NCI-H187 treated with DMSO at 0.1 percent for 48 hours (cell line): ENCODE measurements at places on chromosomes 2 and 18.

DNA sequence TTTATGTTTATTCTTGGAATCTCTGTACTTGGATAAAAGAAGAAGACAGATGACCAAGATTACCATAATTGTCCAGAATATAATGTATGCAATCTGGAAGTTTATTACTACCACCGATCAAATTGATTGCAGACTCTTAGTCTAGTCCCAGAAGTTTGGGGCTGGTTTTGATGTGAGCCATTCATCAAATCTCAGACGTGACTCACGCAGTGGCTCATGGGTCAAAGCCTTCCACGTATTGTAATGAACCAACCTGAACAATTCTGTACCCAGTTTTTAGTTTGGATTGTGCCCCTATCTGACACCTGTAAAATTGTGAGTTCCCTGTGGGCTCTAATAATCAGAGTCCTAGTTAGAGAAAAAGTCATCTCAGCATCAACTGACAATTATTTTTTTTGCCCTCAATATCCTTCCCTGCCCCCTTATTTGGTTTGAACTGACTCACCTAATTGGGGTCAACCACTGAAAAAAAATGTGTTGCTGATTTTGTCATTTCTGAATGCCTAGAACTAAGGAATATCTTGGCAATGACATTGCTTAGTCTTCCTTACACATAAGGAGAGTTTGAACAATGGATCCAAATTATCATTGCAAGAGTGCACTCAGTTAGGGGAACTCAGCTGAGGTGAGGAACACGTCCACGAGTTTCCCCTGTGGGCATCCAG is 219.5 kb upstream of the NRP2 start:
- no peak for DNase-seq

DNA sequence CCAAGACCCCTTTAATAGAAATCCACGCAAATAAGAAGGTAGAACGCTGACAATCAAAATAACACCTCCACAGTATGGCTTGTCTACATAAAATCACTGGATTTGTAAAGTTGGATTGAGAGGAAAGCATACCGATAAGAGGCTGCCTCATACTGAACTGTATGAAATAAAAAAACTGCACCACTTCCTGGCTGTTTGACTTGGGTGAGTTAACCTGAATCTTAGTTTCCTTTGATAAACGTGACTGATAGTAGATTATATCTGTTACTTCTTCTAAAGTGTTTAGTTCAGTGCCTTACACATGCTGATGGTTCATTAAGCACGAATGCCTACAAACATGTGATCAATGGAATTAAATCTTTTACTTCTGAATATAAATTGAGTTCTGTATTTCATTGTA is 140.4 kb upstream of the RNF152 start:
- DNase-seq = no peak

GRCh38 chr2:105803773-105804172 is 59.1 kb downstream of the NCK2 start:
- DNase-seq = no peak

DNA sequence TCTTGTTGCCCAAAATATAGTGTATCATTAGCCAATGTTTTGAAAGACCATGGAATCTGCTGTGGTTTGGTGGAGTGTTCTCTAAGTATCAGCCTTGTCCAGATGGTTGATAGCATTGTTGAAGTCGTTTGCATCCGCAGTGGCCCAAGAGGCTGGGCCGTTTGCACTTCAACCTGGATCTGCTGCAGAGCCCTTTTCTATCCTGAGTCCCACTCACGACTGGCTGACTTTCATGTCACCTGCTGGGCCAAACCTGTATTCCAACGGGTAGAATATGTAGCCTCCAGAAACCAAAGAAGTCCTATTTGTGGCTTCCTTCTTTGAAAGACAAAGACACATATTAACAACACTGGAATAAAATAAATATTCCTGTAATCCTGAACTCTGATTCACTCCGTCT is 1154.1 kb downstream of the RPIA start:
- no peak for DNase-seq

DNA sequence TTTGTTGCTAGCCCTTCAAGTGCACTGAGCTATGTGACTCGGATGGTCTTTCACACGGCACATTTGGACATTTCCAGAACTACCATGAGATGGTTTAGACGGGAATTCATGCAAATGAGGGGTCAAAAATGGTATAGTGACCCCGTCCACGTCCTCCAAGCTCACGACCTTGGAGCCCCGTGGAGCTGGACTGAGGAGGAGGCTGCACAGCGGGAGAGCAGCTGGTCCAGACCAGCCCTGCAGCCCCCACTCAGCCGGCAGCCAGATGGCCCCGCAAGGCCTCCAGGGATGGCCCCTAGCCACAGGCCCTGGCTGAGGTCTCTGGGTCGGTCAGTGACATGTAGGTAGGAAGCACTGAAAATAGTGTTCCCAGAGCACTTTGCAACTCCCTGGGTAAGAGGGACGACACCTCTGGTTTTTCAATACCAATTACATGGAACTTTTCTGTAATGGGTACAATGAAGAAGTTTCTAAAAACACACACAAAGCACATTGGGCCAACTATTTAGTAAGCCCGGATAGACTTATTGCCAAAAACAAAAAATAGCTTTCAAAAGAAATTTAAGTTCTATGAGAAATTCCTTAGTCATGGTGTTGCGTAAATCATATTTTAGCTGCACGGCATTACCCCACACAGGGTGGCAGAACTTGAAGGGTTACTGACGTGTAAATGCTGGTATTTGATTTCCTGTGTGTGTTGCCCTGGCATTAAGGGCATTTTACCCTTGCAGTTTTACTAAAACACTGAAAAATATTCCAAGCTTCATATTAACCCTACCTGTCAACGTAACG is 88.8 kb downstream of the EPAS1 start:
- DNase-seq = no peak

DNA sequence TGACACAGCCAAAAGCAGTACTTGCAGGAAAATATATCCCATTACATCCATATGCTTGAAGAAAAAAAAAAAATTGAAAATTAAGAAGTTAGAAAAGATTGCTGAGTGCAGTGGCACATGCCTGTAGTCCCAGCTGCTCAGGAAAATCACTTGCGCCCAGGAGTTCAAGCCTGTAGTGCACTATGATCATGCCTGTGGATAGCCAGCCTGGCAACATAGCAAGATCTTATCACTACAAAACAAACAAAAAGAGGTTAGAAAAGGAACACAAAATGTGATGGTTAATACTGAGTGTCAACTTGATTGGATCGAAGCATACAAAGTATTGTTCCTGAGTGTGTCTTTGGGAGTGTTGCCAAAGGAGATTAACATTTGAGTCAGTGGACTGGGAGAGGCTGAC is 361.9 kb downstream of the NYAP2 start:
- DNase-seq = no peak

GRCh38 chr2:20111311-20112131 is 60.1 kb upstream of the LAPTM4A start:
- no peak for DNase-seq

DNA sequence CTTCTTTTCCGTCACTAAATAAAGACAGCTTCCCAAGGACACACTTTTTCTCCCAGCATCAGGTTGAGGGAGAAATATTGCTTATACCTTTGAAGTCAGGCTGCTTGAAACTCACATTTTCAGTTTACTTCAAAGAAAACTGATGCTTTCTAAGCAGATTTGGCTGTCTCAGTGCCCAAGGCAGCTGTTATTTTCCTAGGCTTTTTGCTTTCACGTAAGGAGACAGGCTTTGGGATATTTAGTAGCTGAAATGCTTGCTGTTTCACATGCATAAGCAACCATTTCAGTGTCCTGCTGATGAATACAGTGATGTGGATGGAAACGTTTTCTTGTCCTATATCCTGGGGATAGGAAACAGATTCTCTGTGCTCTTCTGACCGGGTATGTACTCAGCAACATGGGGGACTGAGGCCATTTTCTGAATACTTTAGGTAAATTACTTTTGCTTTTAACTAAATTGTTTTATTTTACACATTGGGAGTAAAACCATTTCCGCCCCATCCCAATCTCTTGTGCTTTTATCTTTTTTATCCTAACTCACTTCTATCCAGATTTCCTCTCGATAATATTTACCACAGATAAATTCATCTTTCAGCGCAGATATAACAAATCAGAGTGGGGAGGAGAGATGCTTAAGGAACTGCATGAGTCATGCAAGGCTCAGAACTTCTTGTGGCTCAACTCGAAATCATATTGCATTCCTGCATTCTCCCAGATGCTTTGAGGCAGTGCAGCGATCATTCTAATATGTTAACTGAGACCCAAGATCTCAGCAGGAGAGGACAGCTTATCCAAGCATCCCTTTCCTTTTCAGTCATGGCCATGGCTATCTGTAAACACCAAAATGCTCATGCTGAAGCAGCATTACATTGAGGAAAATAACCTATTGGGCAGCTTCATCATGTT is 22.2 kb downstream of the GALR1 start:
- DNase-seq = no peak

GRCh38 chr18:59428018-59428417 is 69.0 kb upstream of the LMAN1 start:
- no peak for DNase-seq

- DNase-seq = no peak
These were observed 300.9 kb downstream of the NBAS start for GRCh38 chr2:15260196-15260595.

DNA sequence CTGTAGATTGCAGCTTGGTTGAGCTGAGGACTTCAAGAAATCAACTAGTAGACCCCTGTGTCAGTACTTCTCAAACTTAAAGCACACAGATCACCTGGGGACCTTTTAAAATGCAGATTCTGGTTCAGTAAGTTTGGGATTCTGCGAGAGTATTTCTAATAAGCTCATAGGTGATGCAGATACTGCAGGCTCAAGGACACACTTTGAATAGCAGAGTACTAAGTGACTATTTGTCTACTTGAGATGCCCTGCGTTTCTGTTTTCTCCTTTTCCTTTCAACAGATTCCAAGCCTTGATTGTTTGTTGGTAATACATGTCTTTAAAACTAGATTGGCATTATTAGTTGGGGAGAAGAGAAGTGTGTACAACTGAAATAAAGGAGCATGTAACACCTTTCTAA is 6.7 kb downstream of the MIB1 start:
- DNase-seq = no peak

GRCh38 chr18:13577781-13578180 is 148.6 kb downstream of the FAM210A start:
- no peak for DNase-seq

GRCh38 chr2:55771612-55772011 is 78.0 kb upstream of the PNPT1 start:
- DNase-seq = no peak

DNA sequence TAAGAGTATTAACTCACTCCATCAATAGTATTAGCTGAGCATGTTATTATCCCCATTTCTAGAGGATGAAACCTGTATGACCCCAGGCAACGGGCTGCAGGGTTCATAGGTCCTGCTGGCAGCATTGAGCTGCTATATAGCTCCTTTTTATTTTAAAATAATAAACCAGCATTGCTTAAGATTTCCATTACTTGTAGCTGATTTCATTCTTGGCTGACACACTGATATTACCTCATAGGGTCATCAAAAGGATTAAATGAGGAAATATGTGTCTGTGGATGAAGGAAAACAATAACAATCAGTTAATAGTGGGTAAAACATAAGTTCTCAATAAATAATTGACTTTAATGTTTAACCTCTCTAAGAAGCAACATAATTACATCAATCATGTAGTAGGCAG is 48.3 kb upstream of the NRP2 start:
- DNase-seq = no peak
